Cardiac atrium fibroblast (primary cell): ENCODE measurements at places on chromosomes 11 and 22. TPM values are rescaled to one million over a fixed set of nuclear protein-coding genes. Genes with fewer than 3 reads are reported as not detected.

MS4A12 gene
- not detected in 2 replicates for total RNA-seq

HBB gene
- not detected in 2 replicates for total RNA-seq

BAD gene
- 81.2 and 101 TPM in 2 replicates for total RNA-seq

TTC36 gene
- not detected in 2 replicates for total RNA-seq

DEUP1 gene
- not detected in 2 replicates for total RNA-seq

NAALAD2 gene
- total RNA-seq, result 0.65 and 0.90 TPM in 2 replicates

THRSP gene
- total RNA-seq, result not detected in 2 replicates

PGA3 gene
- not detected in 2 replicates for total RNA-seq

OR56A1 gene
- total RNA-seq, result not detected in 2 replicates

CHRM1 gene
- total RNA-seq, result not detected in 2 replicates

NXPE1 gene
- total RNA-seq, result not detected in 2 replicates

KRTAP5-7 gene
- total RNA-seq, result not detected in 2 replicates

CCDC81 gene
- under 0.01 TPM in 1 of 2 replicates, not detected in the other for total RNA-seq

MMP27 gene
- total RNA-seq, result not detected in 2 replicates

RNF26 gene
- 4.0 and 10.7 TPM in 2 replicates for total RNA-seq

GAS2L1 gene
- total RNA-seq, result 26.2 and 30.3 TPM in 2 replicates

APOBEC3G gene
- total RNA-seq, result 5.6 and 10.7 TPM in 2 replicates

IFITM1 gene
- 203 and 427 TPM in 2 replicates for total RNA-seq

C22orf31 gene
- not detected in 2 replicates for total RNA-seq

SLC25A18 gene
- 0.16 TPM in 1 of 2 replicates, not detected in the other for total RNA-seq

MRGPRX4 gene
- total RNA-seq, result not detected in 2 replicates

KLHDC7B gene
- total RNA-seq, result not detected in 2 replicates
